ENCODE measurements at places on chromosomes 1 and 21. TPM values are rescaled to one million over a fixed set of nuclear protein-coding genes. Genes with fewer than 3 reads are reported as not detected.

NECTIN4 gene
- total RNA-seq = not detected

BSND gene
- total RNA-seq = not detected

GRCh38 chr21:46150073-46150472 is 5.3 kb downstream of the FTCD start:
- H3K27ac ChIP-seq = no peak overlapping the region
- H3K27me3 ChIP-seq = no peaks in the 10 kb centered on the region
- no peaks in the 10 kb centered on the region for H3K4me1 ChIP-seq
- DNase-seq = no peak
- H3K4me3 ChIP-seq = no peak overlapping the region

GRCh38 chr1:43304314-43304681 is 3.5 kb downstream of the TIE1 start:
- H3K4me1 ChIP-seq = no peaks in the 10 kb centered on the region
- DNase-seq = no peak
- no peak overlapping the region for H3K4me3 ChIP-seq
- no peak overlapping the region for H3K27ac ChIP-seq

GRCh38 chr1:50880373-50880772 is 79.7 kb downstream of the FAF1 start:
- no peak for DNase-seq
- H3K4me3 ChIP-seq = no peak overlapping the region
- no peaks in the 10 kb centered on the region for H3K36me3 ChIP-seq
- no peak overlapping the region for H3K27ac ChIP-seq
- H3K4me1 ChIP-seq = no peaks in the 10 kb centered on the region

DNA sequence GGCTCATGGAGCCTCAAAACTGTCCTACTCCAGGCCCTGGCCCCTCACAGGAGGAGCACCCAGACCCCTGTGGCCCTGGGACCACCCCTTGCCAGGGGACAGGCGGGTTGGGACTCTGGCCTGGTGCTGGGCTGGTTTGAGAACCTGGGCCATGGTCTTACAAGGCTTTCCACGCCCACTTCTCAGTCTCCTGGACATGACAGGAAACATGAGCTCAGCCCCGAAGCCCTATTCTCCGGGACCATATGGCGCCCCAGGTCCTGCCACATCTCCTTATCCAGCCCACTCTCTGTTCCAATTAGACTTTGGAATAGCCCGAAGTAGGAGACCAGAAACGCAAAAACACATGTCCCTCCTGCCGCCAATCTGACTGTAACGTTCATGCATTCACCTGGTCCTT is 47.9 kb downstream of the KCNAB2 start:
- no peak overlapping the region for H3K27ac ChIP-seq
- DNase-seq = no peak
- no peak overlapping the region for H3K4me3 ChIP-seq
- H3K4me1 ChIP-seq = no peaks in the 10 kb centered on the region
- peaks cover 44% of the 10 kb centered on the region for H3K36me3 ChIP-seq

GRCh38 chr1:41758904-41759548 is 159.7 kb downstream of the HIVEP3 start:
- H3K27ac ChIP-seq = no peak overlapping the region
- peaks cover 3% of the 10 kb centered on the region for H3K4me1 ChIP-seq
- H3K36me3 ChIP-seq = no peaks in the 10 kb centered on the region
- no peak for DNase-seq
- H3K27me3 ChIP-seq = no peaks in the 10 kb centered on the region
- no peak overlapping the region for H3K4me3 ChIP-seq

- H3K4me1 ChIP-seq = no peaks in the 10 kb centered on the region
- no peak overlapping the region for H3K27ac ChIP-seq
- no peak for DNase-seq
- no peaks in the 10 kb centered on the region for H3K27me3 ChIP-seq
- H3K36me3 ChIP-seq = no peaks in the 10 kb centered on the region
Observed at GRCh38 chr1:29544406-29544805, 308.1 kb downstream of the PTPRU start.

- DNase-seq = no peak
- H3K27me3 ChIP-seq = no peaks in the 10 kb centered on the region
- H3K36me3 ChIP-seq = no peaks in the 10 kb centered on the region
- no peak overlapping the region for H3K4me3 ChIP-seq
Observed at GRCh38 chr1:212926372-212926771, 24.0 kb upstream of the VASH2 start.

DNA sequence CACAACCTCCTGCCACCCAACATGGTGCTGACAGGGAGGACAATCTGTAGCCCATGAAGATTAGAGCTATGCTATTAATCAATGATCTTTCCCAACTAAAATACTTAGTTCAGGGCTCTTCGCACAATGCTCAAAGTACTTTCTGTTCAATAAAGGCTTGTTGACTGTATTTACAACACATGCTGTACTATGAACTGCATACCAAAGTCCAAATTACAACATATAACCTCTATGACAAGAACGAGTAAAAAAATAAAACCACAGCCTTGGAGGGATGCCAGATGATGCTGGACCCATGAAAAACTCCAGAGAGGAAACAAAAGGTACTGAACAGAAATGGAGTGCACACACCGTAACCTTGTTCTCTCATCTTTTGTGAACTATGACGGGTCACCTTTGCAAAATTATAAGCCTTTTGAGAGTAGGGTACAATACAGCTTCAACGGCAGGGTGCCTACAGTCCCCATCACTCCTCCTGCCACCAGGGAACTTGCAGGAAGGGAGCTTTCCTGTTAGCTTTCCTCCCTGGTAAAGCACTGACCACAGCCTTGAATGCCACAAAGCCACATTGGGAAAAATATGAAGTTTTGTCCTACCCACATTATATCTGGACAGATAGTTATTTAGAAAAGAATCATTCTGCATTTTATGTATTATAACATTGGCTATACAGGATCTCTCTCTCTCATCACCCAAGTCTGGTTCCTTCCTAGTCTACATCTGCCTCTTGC is 175.6 kb downstream of the NRIP1 start:
- no peaks in the 10 kb centered on the region for H3K36me3 ChIP-seq
- no peak overlapping the region for H3K4me3 ChIP-seq
- H3K4me1 ChIP-seq = peaks cover 8% of the 10 kb centered on the region
- no peaks in the 10 kb centered on the region for H3K27me3 ChIP-seq

GRCh38 chr1:111280267-111280666 is 10.4 kb upstream of the CHIA start:
- H3K4me1 ChIP-seq = no peaks in the 10 kb centered on the region
- H3K27me3 ChIP-seq = no peaks in the 10 kb centered on the region
- H3K36me3 ChIP-seq = no peaks in the 10 kb centered on the region
- H3K27ac ChIP-seq = no peak overlapping the region

DNA sequence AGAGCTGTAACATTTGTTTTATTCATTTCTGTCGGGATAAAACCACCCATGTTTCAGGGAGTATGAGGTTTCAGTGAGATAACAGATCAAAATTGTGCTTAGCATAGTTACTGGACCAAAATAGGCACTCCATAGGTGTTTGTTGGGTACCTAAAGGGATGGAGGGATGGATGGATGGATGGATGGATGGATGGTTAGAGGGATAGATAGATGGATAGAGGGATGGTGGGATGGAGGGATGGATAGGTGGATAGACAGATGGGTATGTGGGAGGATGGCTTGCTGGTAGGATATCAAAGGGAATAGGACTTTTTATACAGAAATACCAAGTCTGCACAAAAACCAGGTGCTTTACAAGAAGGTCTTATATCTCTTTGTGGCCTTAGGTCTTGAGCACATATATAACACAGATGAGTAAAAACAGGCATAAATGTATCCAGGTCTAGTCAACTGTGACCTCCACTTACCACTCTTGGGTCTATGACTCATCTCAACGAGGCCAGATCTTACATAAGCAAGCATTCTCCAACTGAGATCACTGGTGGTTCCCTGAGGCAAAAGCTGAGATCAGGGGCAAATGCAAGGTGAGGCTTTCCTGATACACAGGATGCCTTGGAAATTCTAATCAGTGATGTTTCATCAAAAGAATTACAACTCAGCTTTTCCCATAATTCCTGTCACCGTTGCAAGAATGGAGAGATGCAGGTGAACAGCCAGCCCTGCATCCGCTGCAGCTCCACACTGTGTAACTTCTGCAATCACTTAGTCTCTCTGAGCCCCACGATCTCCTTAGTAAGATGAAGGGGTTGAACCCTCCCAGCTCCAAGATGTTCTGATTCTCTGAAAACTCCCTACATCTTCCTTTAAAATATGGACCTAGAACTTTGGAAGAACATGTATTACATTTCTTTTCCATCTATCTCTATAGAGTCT is 32.0 kb downstream of the PTAFR start:
- no peak overlapping the region for H3K27ac ChIP-seq
- peak; percentile 39 for DNase-seq
- H3K27me3 ChIP-seq = no peaks in the 10 kb centered on the region
- H3K4me1 ChIP-seq = peaks cover 13% of the 10 kb centered on the region
- H3K4me3 ChIP-seq = no peak overlapping the region

DNA sequence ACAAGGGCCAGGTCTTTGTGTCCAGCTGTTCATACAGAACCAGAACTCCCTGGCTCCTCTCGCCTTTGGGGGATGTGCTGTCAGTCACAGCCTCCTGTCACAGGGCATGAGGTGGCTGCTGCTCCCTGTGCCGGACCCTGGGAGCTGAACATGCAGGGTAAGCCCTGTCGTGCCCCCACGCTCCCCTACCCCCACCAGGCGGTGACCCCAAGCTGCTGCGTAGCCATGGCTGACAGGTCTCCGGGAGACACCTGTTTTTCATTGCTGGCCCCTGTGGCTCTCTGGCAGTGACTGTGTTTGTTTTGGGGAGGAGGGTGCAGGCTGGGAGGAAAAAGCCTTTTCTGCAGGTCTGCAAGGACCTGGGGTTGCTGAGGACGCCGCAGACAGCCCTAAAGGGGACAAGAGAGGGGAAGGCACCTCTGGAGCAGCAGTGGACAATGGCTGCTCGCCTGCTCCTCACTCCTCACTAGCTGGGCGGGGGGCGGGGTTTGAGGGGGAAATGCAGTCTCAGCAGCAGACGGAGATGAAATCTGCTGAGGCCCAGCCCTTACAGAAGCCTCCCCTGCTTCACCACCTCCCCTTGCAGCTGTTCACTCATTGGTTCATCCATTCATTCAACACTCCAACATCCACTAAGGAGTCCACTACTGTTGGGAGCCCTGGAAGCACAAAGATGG is 81.4 kb downstream of the TRABD2B start:
- DNase-seq = no peak
- H3K27ac ChIP-seq = no peak overlapping the region
- no peaks in the 10 kb centered on the region for H3K36me3 ChIP-seq
- no peaks in the 10 kb centered on the region for H3K27me3 ChIP-seq

GRCh38 chr1:228397966-228398365 is 8.7 kb downstream of the TRIM11 start:
- H3K27me3 ChIP-seq = no peaks in the 10 kb centered on the region
- peaks cover 7% of the 10 kb centered on the region for H3K36me3 ChIP-seq
- H3K4me1 ChIP-seq = peaks cover 3% of the 10 kb centered on the region

GRCh38 chr1:41355356-41355755 is 5.9 kb upstream of the FOXO6 start:
- H3K36me3 ChIP-seq = no peaks in the 10 kb centered on the region
- H3K27me3 ChIP-seq = peaks cover 2% of the 10 kb centered on the region
- no peak for DNase-seq
- peaks cover 9% of the 10 kb centered on the region for H3K4me1 ChIP-seq

DNA sequence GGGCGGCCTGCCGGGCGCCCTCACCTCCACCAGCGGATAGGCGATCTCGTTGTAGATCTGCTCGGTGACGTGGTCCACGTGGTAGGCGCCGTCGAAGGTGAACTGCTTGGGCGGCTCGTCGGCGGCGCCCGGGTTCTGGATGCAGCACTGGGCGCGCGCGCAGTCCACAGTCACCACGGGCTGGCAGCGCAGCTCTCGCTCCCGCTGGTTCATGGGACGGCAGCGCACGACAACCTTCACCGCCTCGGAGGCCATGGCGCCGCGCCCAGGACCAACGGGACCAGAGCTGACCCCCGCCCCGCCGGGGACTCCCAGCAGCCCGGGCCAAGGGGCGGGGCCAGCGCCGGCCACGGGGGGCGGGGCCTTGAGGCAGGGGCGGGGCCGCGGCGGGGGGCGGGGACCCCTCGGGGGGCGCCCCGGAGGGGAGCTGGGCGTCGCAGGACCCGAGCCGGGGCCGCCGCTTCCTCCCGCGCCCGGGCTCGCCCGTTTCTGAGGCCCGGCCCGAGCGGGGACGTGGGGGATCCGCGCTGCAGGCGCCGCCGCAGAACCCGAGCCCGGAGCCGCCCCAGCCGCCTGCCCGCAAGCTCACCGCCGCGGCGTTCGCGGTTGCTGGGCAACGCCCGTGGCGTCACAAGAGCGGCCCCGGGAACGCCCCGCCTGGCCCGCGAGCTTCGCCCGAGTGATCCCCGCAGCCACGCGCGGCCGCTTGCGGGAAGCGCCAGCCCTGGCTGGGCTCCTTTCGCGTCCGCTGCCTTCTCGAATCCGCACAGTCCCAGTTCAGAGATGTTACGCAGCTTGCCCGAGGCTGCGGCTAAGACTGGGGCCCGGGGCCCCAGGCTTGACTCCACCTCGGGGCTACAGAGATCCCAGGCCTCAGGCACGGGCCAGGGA is at the start of gene KIF17:
Gene KIF17 (minus strand): TSS at position 556 of the 891 bp plus-strand sequence. CDS start 301 bp downstream, at position 255.
- H3K27me3 ChIP-seq = peaks cover 41% of the 10 kb centered on the region
- no peak within 1 kb of the TSS for H3K27ac ChIP-seq
- DNase-seq = peak; percentile 89

GRCh38 chr21:31537872-31538576 is 121.5 kb upstream of the SOD1 start:
- no peaks in the 10 kb centered on the region for H3K4me1 ChIP-seq
- no peak for DNase-seq
- H3K4me3 ChIP-seq = no peak overlapping the region
- H3K27me3 ChIP-seq = no peaks in the 10 kb centered on the region
- H3K36me3 ChIP-seq = no peaks in the 10 kb centered on the region

DNA sequence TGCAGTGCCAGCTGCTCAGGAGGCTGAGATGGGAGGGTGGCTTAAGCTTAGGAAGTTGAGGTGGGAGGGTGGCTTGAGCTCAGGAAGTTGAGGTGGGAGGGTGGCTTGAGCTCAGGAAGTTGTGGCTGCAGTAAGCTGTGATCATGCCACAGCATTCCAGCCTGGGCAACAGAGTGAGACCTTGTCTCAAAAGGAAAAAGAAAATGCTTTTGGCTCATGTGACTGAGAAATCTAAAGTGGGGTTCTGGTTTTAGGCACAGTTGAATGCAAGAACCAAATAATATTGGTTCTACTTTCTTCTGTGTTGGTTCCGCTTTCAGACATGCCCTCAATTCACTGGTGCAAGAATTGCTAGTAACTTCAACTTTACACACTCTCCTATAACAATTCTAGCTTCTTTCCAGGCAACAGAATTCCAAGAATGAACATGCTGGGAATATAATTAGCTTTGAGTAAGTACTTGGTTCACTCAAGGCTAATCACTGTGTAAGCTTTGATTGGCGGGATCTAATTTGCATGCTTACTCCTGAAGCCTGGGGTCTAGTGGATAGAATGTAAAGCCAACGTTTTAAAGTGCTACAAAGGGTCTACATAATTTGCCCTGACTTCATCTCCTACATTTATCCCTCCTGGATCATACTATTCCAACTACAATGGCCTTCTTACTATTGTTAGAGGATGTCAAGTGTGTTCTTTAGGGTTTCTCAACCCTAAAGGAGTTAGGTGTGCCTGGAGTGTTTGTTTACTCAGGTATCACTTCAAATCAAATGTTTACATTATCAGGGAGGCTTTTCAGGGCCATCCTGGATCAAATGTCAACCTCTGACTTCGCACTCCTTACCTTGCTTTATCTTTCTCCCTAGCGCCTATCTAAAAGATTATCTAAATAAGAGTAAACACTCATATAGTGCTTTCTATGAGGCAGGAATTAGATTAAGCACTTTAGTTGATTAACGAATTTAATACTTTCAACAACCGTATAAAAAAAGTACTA is 115.1 kb downstream of the SLC16A1 start:
- H3K4me1 ChIP-seq = peaks cover 32% of the 10 kb centered on the region
- DNase-seq = peak; percentile 58
- no peaks in the 10 kb centered on the region for H3K27me3 ChIP-seq
- H3K36me3 ChIP-seq = no peaks in the 10 kb centered on the region

Measured in B cell (primary cell).